ENCODE measurements at places on chromosomes 7 and 10.

GRCh38 chr7:142800088-142800487, 29.3 kb downstream of the PRSS2 start:
- no peak for DNase-seq

DNA sequence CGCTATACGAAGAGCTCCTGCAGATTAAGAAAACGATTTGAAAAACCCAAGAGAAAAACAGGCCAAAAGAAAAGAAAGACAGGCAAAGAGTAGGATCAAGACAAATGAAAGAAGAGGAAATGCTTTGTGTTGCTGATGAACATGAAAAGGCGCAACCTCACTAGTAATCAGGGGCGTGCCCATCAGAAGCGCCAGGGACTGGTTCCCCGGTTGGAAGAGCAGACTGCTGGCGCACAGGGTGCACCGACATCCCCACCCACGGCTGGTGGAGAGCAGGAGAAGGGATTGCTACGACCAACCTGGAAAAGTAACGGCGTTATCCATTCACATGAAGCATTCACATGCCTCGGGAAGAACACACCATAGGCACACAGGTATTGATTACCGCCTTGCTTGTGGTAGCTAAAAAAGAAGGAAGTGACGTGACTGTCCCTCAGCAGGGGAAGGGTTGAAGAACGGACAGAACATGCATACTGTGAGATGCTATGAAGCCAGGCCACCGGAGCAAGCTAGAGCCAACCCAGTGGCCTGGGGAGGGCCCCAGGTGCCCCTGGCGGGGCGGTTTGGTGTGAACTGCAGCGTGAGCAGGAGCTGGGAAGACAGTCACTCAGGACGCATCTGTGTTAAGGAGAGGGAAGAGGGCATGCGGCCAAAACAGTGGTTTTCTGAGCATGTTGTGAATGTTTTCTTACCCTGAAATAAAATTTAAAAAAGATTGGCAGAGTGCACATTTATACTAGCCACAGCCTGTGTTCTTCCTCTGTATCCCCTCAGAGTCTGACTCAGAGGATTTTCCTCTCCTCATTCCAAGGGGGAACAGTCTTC, 18.3 kb downstream of the AGAP3 start:
- DNase-seq, result no peak

GRCh38 chr10:11397980-11398580, 213.4 kb downstream of the USP6NL start:
- DNase-seq, result no peak

GRCh38 chr7:17988858-17989257, 38.8 kb downstream of the PRPS1L1 start:
- no peak for DNase-seq

GRCh38 chr10:13422800-13423199, 74.7 kb upstream of the SEPHS1 start:
- no peak for DNase-seq

DNA sequence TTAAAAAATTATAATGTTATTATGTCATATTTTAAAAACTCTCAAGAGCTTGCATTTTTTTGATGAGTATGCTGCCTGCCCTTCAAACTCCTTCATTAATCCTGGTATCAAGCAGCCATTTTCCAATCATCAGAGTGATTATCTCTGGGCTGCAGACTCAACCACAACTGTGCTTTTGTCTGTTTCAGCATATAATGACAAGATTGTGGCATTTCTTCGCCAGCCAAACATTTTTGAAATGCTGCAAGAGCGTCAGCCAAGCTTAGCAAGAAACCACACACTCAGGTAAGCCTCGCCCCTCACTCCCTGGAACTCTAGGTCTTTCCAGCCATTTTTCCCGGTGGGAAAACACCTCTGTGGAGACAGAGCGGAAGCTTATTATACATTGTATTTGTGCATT, 90.0 kb upstream of the STK17A start:
- no peak for DNase-seq

DNA sequence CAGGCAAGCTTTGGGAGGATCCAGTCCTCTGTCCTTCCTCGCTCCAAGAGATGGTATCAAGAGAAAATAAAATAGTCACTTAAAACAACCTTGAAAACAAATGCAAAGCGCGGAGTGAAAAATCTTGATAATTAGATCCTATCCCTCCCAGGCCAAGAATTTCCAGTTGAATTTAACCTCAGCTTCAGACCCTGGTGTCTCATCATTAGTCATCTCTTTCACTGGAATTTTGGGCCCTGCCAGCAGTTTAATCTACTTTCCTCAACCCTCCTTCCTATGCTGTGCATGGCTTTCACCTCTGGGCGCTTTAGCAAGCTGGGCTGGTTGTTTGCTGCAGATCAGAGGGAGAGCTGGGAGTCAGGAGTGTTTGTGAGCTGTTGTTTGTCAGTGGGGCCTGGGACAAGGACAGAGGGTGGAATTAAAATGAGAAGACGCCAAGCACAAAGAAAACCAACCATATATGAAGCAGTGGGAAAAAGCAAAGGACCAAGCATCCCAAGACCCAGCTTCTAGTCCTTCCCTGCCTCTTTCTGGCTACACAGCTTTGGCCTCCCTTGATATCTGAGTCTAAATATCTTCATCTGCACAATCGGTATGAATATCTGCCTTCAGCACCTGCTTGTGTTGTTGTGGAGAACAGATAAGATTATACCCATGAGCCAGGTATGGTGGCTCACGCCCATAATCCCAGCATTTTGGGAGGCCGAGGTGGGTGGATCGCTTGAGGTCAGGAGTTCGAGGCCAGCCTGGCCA, 13.5 kb downstream of the MYOF start:
- peak; percentile 92 for DNase-seq

DNA sequence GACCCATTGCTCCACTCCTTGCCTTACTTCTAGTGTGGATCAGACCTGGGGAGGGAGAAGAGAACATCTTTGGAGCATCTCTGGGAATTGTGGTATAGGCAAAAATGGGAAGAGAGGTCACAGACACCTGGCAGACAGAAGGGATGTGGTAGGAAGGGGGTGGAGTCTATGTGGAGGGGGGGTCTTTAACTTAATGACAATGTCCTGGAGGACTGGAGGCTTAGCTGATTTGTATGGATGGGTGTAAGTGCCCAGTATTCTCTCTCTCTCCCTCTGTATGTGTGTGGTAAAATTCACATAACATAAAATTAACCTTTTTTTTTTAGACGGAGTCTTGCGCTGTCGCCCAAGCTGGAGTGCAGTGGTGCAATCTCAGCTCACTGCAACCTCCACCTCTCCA, 3.1 kb upstream of the LDB1 start:
- no peak for DNase-seq

GRCh38 chr7:84533182-84533581, 338.6 kb upstream of the SEMA3A start:
- DNase-seq, result no peak

DNA sequence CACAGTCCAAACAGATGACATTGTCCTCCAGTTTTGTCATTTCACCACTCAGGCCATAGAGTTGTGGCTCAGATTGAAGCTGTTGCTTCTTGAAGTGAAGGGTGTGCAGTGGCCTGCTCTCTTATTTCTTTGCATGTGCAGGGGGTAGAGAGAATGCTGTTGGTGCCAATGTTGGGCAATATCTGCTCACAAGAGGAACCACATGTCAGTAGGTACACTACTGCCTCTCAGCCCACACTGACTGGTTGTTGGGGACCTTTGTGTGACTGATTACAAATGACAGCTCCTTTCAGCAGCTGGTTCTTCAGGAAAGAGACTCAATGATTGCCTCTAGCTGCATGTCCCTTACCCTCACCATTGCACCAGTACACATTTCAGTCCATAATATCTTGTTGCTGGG, 21.9 kb upstream of the SFTPA1 start:
- no peak for DNase-seq

GRCh38 chr10:49281461-49281860, 17.5 kb upstream of the C10orf71 start:
- DNase-seq, result no peak

DNA sequence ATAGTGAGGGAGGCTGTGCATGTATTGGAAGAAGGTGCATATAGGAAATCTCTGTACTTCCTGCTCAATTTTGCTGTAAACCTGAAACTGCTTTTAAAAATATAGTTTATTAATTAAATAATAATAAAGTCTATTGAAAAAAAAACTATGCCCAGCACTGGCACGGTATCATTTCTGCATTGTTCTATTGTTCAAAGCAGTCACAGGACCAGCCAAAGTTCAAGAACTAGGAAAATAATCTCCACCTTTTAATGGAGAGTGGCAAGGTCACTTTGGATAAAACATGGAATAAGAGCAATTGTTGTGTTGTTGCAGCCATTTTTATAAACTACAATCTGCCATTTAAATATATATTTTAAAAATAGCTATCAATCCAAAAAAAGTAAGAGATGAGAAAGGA, 24.7 kb downstream of the ASAH2 start:
- DNase-seq, result no peak

DNA sequence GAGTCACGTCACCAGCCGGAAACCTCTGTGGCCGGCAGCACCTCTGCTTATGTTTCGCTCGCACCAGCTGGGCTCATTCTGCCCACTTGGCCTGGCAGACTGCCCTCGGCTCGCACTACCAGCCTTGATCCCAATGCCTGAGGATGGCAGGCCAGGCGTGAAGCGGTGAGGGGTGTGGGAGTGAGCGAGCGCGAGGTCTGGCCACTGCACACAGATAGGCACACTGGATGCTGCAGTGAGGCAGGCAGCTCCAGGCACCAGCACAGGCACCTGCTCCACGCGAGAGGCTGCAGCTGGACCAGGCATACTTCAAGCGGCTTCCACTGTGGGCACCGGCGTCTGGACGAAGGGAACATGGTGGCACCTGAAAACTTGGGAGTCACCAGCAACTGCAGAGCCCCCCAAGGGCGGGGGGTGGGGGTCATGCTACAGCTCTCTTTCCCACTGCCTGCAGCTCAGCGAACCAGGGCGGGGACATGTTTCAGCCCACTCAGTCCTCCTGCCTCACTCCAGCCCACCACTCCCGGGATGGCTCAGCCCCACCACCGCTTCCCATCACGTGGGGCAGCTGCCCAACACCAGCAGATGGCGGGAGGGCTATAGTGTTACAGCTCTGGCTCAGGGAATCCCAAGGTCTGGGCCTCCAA, 5.4 kb upstream of the DMTF1 start:
- no peak for DNase-seq

DNA sequence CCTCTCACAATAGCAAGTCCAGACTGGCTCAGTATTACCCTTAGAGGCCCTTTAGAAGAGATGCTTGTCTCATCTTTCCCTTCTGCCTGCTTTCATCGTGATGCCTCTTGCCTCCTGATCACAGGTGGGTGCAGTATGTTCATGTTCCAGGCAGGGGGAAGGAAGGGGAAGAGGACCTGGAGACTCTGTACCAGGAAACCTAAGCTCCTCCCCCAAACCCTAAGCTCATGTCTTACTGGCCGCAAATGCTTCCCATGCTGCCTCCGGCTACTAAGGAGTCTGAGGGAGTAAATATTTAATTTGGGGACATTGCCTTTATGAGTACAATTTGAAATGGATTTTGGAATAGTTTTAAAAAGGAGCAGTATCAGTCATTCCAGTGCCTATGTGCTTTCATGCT, 192.6 kb downstream of the CDCA7L start:
- peak; percentile 19 for DNase-seq

GRCh38 chr7:29391262-29391661, 172.4 kb upstream of the PRR15 start:
- DNase-seq, result no peak

- DNase-seq, result no peak
Measured at GRCh38 chr7:1259621-1260243, 27.1 kb downstream of the UNCX start.

GRCh38 chr7:108875139-108875538, 305.5 kb downstream of the DNAJB9 start:
- DNase-seq, result peak; percentile 13

- DNase-seq, result no peak
Measured at GRCh38 chr7:152571068-152571467, 104.9 kb downstream of the XRCC2 start.

DNA sequence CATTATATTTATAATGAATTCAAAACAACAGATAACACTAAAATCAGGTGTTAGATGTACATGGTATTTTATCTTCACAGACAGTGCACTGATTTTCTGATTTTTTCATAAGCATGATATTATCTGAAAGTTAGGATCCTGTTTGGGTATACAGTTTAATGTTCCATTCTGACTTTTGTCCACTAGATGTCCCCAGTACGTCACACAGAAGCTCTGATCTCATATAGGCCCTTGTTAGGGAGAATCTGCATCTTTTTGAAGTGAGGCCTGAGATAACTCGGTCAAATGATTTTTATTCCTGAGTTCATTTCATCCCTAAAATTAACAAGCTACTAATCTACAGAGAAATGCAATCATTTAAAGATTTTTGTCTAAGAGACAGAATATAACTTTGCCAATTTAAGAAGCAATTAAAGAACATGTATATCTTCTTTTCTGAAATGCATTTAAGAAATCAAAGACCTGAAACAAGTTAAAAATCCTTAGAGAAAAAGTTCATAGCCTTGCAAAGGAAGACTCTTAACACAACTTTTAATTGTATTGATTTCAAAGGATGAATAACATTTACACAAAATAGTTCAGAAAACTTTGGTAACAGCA, 72.0 kb upstream of the TES start:
- peak; percentile 77 for DNase-seq

- DNase-seq, result no peak
Measured at GRCh38 chr10:131451407-131452015, 140.0 kb upstream of the TCERG1L start.

DNA sequence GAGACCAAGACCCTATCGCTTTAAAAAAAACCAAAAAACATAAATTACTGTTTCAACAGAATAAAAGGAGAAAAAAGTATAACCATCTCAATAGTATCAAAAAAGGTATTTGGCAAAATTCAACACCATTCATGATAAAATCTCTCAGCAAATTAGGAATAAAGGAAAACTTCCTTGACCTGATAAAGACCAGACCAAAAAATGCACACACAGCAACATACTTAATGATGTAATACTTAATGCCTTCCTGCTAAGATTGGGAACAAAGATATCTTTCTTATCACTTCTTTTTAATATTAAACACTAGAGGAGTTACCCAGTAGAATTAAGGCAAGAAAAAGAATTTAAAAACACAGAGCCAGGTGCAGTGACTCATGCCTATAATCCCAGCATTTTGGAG, 79.3 kb downstream of the CNOT4 start:
- no peak for DNase-seq

GRCh38 chr7:76372984-76373833, 14.4 kb upstream of the YWHAG start:
- DNase-seq, result peak; percentile 92

DNA sequence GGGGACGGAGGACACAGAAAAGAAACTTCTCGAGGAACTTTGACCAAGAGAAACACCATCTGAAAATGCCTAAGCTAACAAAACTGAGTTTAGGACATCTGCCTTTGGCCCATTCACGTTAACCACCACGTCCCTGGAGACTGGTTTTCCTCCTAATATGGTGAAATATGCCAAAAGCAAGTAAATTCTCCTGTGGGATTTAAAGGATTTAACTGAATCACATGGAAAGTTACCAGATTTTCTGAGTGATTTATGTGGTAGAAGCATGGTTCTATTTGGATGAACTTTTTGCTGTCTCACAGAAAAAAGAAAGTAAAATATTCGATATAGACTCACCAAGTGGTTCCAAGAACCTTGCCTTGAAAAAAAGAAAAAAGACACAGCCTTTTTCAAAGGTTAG, 30.4 kb upstream of the BMPER start:
- no peak for DNase-seq
